COR-L47 (cell line): ENCODE measurements at places on chromosomes 1 and 21.
A peak's percentile ranks its signal among the peaks of the same experiment; 100 is the strongest.

DNA sequence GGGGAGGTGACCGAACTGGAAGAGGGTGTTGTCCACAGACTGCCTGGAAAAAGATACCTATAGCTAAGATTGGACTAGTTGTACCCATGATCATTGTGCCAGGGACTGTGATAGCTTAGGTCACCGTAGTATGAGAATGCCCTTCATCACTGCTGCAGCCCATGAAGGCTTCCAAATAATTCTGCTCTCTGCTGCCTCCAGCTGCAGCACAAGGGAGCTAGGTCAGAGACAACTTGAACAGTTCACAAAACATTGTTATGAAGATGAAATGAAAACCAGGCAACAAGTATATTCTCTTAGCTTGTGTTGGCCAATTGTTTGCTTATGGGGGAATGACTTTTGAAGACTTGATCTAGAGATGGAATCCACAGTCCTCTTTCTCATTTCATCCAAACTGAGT, 246.7 kb downstream of the MRPL39 start:
- no peak for DNase-seq

DNA sequence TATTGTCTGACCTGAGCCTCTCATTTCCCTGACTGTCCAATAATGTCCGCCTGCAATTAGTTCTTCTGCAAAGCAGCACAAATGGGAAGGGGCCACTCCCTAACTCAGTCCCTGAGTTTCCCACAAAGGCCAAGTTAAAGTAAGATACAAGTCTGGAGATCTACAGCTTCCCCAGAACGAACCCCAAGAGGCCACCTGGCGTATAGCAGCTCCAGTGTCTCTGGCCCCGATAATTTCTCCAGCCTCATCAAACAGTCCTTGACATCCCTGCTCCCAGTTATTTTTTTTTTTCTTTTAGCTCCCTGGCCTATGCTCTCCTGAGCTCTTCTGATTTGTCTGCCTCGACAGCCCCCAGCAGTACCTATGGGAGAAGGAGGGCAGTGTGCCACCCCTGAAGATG, 8.1 kb upstream of the ACKR1 start:
- DNase-seq, result no peak

DNA sequence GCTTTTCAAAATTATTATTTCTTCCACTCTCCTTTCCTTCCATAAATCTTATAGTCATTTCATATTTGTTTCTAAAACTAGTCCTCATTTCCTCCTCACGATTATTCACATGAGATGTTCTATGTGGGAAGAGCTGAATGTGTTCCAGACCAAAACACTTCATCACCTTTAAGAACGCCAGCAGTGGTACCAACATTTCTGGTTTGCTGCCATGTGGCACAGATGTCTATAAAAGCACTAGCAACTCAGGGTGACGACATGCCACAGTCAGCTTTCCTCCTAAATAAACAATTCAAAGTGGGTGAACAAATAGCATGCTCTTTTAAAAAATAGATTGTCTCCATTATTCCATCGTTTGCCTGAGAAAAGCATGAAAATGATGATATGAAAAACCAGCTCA, 1217.8 kb upstream of the ADGRL2 start:
- no peak for DNase-seq

DNA sequence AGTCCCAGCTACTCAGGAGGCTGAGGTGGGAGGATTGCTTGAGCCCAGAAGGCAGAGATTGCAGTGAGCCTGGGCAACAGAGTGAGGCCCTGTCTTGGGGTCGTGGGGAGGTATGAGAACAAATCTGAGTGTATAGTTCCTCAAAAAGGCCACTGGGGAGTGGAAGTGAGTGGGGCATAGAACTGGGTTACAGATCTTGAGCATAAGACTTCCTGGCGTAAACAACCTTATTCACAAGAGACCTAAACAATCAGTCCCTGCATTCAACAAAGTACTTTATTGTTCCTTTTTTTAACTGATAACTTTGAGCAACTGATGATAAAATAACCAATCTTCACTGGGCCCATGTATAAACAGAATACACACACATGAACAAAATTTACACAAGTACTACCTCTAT, 72.7 kb upstream of the MUTYH start:
- DNase-seq, result no peak

GRCh38 chr1:199399996-199400724, 627.4 kb upstream of the NR5A2 start:
- no peak for DNase-seq

DNA sequence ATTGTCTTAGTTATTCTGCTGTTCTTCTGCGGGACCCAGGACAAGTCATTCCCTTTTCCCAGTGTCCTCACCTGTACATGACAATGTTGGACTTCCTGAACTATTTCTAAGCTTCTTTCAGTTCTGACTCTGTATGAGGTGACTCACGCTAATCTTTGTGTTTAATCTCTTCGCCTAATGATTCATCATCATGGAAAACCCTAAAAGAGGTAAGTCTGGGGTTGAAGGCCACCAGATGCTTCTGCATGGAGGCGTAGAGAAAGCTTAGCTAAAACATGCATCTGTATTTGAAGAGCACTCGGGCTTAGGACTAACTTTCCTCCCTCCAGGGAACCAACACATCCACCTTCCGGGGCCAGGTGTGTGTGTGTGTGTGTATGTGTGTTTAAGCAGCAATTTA, 7.4 kb downstream of the SPRR5 start:
- no peak for DNase-seq

DNA sequence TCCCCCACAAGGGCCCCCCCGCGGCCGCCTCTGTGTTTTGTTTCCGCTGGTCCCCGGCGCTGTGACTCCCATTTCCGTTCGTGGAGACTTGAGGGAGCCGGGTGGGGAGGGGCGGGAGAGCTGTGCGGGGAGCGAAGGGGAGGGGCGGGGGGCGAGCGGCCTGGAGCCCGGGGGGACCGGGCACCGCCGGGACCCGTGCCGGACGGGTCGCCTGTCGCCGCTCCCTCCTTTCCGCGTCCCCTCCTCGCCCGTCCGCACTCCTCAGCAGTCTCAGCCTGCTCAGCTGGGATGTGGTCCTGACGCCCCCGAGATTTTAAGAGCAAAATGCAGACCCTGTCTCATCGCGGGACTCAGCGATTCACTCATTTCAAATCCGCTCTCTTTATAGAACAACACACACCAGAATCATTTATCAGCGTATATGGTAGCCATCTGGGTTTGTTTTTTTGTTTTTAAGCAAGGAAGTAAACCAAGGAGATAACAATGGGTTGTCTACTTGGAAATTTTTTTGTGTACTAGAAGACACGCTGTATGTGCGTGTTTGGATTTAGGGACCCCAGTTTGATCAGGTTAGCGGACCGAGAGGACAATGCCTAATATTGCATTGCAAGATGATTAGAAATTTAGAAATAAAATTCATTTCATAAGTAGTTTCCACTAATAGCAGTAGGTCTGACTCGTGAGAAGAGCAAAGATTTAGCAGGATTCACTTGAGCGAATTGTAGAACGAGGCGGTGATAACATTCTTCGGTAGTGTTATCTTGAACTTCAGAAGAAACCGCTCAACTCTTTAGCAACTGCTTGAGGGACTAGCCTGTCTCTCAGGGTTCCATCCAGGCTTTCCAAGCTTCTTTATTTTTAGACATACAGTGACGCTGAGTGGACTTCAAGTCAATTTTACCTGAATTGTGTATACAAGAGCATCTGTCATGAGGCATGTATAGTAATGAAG, 1.1 kb downstream of the GABPA start:
- peak; percentile 81 for DNase-seq
